Smooth muscle cell of the umbilical artery (primary cell): ENCODE measurements at places on chromosomes 7 and 10. TPM values are rescaled to one million over a fixed set of nuclear protein-coding genes. Genes with fewer than 3 reads are reported as not detected.

RSPH10B gene
- 0.89 TPM in 1 of 2 replicates, not detected in the other for total RNA-seq

ACSM6 gene
- total RNA-seq = not detected in 2 replicates

PAPOLB gene
- 0.05 TPM in 1 of 2 replicates, not detected in the other for total RNA-seq

MOGAT3 gene
- total RNA-seq = not detected in 2 replicates

PRSS37 gene
- not detected in 2 replicates for total RNA-seq

CHAT gene
- not detected in 2 replicates for total RNA-seq

LIPK gene
- total RNA-seq = not detected in 2 replicates

CDH23 gene
- total RNA-seq = under 0.01 TPM in 2 replicates

PALD1 gene
- total RNA-seq = 0.14 TPM in 1 of 2 replicates, not detected in the other

SIRT1 gene
- 14.6 and 18.8 TPM in 2 replicates for total RNA-seq

CAMK2B gene
- not detected in 2 replicates for total RNA-seq

CYP3A7 gene
- 0.30 and 1.1 TPM in 2 replicates for total RNA-seq

A1CF gene
- total RNA-seq = not detected in 2 replicates

ASL gene
- 37.9 and 38.0 TPM in 2 replicates for total RNA-seq

SPAM1 gene
- not detected in 2 replicates for total RNA-seq

FGFR2 gene
- total RNA-seq = 1.8 and 9.2 TPM in 2 replicates

ACTR3C gene
- total RNA-seq = 1.2 TPM in 2 replicates

ERCC6 gene
- total RNA-seq = 38.0 and 42.9 TPM in 2 replicates

ANAPC16 gene
- 29.7 and 47.2 TPM in 2 replicates for total RNA-seq

SH2B2 gene
- total RNA-seq = 3.3 and 4.7 TPM in 2 replicates

TMEM26 gene
- total RNA-seq = 0.28 and 0.59 TPM in 2 replicates

FBXL13 gene
- total RNA-seq = 2.1 and 2.3 TPM in 2 replicates

AGBL3 gene
- total RNA-seq = 0.89 and 0.97 TPM in 2 replicates

ATRNL1 gene
- total RNA-seq = 0.97 and 2.7 TPM in 2 replicates

SPDYE9 gene
- not detected in 2 replicates for total RNA-seq
